Pons (tissue), 1 donor: ENCODE measurements at places on chromosomes 12 and 14.

DNA sequence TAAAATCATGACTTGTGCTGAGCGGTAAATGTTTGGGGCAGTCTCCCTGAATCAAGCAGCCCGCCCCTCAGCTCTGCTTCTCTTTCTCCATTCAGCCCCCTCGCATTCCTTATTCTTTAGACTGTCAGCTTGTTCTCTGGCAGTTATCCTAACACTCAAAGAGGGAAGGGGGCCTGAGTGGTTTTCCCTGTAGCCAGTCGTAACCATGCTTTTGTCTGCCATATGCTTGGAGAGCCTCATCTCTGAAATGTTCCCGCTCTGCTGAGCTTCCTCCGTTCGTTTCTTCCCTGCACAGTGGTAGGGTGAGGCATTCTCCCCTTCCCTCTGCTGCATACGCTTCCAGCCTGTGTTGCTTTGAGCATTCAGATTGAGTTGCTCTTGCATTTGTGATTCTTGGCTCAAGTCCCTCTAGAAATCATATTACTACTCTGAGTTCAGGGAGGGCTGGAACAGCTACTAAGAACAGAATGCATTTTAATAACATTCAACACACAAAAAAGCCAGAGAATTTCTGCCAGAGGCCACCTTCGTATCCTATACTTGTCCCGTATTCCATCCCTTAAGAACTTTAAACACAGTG lies 119.7 kb downstream of the FBXL14 start:
- DNase-seq: no peak

GRCh38 chr12:66118240-66118891 lies 12.2 kb downstream of the LLPH start:
- no peak for DNase-seq

- DNase-seq: no peak
Observed at GRCh38 chr14:22096514-22096895, 422.9 kb upstream of the OR4E1 start.

- DNase-seq: no peak
Observed at GRCh38 chr14:32028599-32028998, 48.5 kb upstream of the ARHGAP5 start.

DNA sequence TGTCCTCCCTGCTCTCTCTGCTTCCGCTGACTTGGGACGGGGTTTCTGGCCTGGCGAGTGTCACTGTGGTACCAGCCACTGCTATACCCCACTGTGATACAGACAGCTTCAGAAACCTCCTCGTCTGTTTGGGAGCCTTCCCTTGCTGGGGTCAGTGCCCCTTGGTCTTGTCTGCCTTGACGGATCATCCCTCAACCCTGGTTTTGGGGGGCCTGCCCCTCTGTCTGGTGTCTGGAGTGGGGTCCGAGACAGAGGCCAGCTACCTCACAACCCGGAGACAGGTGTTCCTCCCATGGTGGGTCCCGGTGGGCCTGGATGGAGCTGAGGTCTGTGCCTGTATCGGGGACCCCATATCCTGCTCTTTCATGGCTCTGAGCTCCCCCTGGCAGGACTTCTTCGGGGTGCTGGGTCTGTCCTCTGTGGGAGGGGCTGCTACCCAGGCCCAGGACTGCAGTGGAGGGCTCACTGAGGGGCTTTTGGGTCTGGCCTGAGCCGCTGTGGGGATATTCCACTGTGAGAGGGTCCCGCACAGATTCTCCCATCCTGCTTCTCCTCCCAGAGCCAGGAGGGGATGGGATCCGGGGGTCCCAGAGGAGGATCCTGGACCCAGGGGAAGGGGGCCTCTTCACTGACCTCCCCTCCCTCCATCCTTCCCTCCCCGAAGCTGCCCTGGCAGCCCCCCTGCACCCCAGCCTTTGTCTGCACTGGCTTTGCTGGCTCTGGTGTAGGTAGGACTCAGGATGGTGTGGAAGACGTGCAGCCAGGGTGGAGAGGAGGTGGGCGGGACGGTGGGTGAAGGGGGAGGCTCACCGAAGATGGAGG lies 365.5 kb downstream of the TMEM121 start:
- DNase-seq: no peak

DNA sequence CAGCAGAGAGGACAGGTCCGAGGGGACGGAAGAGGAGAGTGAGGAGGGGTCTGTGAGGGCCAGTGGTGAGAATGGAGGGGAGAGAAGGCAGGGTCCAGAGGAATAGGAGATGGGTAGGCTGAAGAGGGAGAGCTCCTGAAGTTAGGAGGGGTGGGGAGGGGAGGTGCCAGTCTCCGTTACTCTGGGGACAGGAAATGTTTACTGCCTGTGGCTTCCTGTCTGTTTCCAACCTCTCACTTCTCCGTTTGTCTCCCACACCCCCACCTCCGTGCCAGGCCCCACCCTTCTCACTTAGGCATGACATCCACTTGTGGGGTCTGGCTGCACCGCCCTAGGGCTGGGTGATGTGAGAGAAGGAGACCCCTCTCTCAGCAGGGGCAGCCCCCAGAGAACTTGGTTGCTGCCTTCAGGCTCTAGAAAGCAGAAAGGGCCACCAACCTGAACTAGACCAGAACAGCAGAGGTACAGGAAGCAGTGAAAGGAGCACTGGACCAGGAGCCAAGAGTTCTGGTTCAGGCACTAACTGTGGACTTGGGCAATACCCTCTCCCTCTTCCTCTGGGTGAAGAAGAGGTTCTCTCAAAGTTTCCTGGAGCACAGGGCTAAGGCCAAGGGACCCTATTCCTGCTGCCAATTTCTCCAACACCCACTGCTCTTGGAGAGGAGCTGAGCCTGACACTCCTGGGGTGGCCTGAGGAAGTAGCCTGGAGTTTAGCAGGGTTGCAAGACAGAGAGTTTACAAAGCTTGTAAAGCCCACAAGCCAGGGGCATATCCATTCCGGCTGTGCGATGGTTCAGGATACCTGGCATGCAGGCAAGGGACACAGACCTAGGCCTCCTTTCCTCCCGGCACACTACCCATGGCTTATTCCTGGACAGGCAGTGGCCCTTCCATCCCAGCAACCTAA lies 5.5 kb downstream of the ITGA5 start:
- no peak for DNase-seq

- no peak for DNase-seq
Observed at GRCh38 chr12:124566997-124567672, at the start of gene NCOR2. TSS of gene NCOR2 (minus strand) at chr12:124567612. CDS start at chr12:124495251, 72,361 bp downstream.
